T-helper 17 cell (primary cell): ENCODE measurements at places on chromosomes 2 and 18. TPM values are rescaled to one million over a fixed set of nuclear protein-coding genes. Genes with fewer than 3 reads are reported as not detected.

GRCh38 chr2:161123531-161124030, 36.6 kb upstream of the TANK start:
- H3K27me3 ChIP-seq: no peaks in the 10 kb centered on the region
- H3K36me3 ChIP-seq: peaks cover 3% of the 10 kb centered on the region
- H3K27ac ChIP-seq: no peak overlapping the region

Gene CFAP65
- total RNA-seq: not detected

DNA sequence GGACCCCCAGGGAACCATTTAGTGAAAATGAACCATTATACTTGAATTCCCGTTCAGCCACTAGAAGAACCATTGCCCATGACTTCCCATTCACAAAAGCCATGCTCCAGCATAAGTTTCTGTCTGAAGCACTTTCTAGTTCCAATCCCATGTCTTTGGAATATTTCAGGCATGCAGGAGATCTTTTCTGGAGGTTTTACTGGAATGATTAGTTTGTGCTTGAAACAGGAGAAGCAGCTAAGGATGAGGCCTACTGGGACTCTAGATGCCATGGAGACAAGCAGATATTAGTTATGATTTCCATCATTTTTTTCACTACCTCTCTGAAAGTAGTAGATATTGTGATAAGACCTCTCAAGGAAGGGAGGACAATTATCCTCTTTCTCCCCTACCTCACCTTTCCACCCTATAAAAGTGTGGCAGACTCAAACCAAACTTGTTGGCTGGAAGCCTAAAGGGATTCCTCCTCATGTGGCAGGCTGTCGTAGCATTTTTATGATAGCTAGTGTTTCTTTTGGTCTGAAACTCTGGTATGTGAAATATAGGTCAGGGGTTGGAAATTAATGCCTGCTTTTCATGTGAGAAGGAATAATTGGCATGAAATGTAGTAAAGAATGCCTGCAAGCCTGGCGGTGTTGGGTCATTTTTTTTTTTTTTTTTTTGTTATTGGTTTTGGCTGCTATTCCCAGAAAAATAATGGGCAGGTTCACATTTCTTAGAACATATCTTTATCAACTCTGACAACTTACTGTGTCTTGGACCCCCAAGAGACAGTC, 29.3 kb upstream of the MMADHC start:
- no peak overlapping the region for H3K4me3 ChIP-seq
- no peaks in the 10 kb centered on the region for H3K4me1 ChIP-seq
- H3K36me3 ChIP-seq: no peaks in the 10 kb centered on the region

- H3K4me3 ChIP-seq: no peak overlapping the region
- no peaks in the 10 kb centered on the region for H3K36me3 ChIP-seq
Measured at GRCh38 chr2:149860276-149860921, 272.8 kb upstream of the MMADHC start.

- H3K36me3 ChIP-seq: no peaks in the 10 kb centered on the region
- DNase-seq: no peak
- no peaks in the 10 kb centered on the region for H3K27me3 ChIP-seq
- no peak overlapping the region for H3K27ac ChIP-seq
Measured at GRCh38 chr2:156944871-156945270, 312.6 kb upstream of the GALNT5 start.

- no peak for DNase-seq
- no peak overlapping the region for H3K4me3 ChIP-seq
- H3K4me1 ChIP-seq: peaks cover 12% of the 10 kb centered on the region
- peaks cover 15% of the 10 kb centered on the region for H3K36me3 ChIP-seq
Measured at GRCh38 chr2:39733070-39733674, 45.9 kb downstream of the THUMPD2 start.

Gene RAD51AP2
- not detected for total RNA-seq

DNA sequence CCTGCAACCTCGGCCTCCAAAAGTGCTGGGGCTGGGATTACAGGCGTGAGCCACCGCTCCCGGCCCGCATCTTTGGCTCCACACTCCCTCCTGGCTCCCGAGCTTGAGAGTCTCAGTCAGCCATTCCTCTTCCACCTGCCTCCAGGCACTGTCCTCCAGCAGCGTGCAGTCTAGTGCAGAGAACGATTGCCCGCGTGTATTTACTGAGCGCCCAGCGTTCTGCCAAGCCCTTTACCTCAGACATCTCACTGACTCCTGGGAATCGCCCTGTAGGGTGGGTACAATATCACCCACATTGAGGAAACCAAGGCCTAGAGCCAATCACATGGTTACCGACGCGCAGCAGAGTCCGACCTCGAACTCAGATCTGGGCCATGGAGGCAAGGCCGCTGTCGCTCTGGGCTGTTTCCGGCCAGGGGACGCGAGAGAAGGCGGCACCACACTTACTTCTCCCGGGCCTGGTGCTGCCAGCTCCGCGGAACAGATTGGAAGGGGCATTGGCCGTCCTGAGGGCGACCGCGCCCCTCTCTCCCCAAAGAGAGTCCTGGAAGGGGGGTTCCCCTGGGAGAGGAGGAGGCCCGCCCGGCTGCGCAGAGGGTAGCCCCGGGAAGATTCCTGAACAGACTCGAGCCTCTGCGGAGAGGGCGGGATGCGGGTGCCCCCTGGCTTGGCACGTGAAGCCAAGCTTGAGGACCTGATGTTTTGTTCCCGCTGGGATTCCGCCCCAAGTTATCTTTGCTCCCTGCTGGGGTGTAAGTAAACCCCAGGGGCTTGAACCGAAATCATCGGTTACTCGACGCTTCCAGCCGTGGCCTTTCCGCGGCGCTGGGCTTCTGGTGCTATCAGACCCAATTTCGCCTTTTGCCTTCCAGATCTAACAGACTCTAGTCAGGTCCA, 5.2 kb upstream of the DLX2 start:
- H3K4me1 ChIP-seq: peaks cover 26% of the 10 kb centered on the region
- DNase-seq: no peak
- H3K27me3 ChIP-seq: peaks cover 66% of the 10 kb centered on the region
- H3K27ac ChIP-seq: peak overlapping the region; percentile 14
- H3K36me3 ChIP-seq: peaks cover 2% of the 10 kb centered on the region

- no peak overlapping the region for H3K4me3 ChIP-seq
- no peak for DNase-seq
- peaks cover 94% of the 10 kb centered on the region for H3K27me3 ChIP-seq
- no peak overlapping the region for H3K27ac ChIP-seq
- H3K36me3 ChIP-seq: peaks cover 2% of the 10 kb centered on the region
- peaks cover 3% of the 10 kb centered on the region for H3K4me1 ChIP-seq
Measured at GRCh38 chr18:59278793-59279192, 5.5 kb upstream of the RAX start.

Gene EVX2
- total RNA-seq: not detected

DNA sequence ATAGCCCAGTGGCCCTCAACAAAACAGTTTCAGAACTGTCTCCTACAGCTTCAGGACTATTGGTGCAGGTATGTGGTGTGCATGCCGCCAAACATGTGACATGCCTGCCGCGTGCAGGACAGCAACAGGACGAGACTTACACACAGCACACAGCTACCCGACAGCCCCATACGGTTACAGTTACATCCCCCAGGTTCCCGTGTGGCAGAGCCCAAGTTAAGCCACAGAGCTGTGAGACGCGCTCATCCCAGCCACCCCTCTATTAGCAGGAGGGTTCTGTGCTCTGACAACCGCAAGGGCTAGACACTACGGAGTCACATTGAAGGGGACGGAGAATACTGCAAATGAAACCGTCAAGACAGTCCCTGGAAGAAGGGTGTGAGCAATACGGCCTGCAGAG, 16.4 kb upstream of the TUBB6 start:
- H3K36me3 ChIP-seq: peaks cover 6% of the 10 kb centered on the region
- DNase-seq: no peak
- peaks cover 64% of the 10 kb centered on the region for H3K27me3 ChIP-seq

DNA sequence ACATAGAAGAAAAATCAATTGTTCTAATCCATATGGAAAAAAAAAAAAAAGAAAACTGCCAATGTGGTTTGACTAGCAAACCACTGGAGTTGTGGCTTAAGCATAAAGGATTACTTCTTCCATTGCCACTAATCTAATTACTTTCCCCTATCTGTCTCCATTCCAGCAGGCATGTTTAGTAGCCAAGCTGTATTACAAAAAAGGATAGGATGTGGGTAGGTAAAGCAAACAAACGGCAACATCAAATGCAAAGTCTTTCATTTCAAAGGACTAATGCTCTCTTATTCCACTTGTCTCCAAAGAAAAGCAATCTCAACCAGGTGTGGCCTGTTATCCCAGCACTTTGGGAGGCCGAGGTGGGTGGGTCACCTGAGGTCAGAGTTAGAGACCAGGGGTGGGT, 36.5 kb downstream of the SLC8A1 start:
- no peak overlapping the region for H3K27ac ChIP-seq
- H3K36me3 ChIP-seq: no peaks in the 10 kb centered on the region
- no peaks in the 10 kb centered on the region for H3K27me3 ChIP-seq
- H3K4me1 ChIP-seq: no peaks in the 10 kb centered on the region
- H3K4me3 ChIP-seq: no peak overlapping the region

GRCh38 chr2:31770741-31771140, 190.0 kb upstream of the SRD5A2 start:
- H3K27ac ChIP-seq: no peak overlapping the region
- no peak overlapping the region for H3K4me3 ChIP-seq
- H3K4me1 ChIP-seq: no peaks in the 10 kb centered on the region
- H3K36me3 ChIP-seq: peaks cover 6% of the 10 kb centered on the region

Gene SKOR2
- not detected for total RNA-seq

DNA sequence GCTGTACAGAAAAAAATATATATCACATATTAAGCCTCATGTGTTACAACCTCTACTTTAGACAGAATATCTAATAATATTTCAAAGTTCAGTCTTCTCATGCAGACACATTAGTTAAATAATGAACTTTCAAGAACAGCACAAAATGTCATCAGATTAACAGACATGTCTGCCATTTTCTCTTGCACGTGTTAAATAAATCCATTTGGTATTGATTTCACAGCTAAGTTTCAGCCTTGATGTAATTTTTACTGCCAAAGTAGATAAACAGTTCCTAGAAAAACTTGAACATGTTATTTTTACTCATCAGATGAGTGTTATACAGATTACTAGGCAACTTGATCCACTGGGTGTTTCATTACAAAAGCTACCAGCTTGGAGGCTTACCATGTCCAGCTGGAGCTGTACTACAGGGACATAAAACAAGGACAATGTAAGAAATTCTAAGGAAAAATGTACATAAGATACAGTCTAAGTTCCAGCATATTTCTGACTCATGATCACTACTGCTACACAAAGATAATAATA, 290.7 kb upstream of the DDX18 start:
- no peaks in the 10 kb centered on the region for H3K27me3 ChIP-seq
- H3K4me3 ChIP-seq: no peak overlapping the region
- DNase-seq: no peak
- H3K36me3 ChIP-seq: no peaks in the 10 kb centered on the region
- no peak overlapping the region for H3K27ac ChIP-seq

DNA sequence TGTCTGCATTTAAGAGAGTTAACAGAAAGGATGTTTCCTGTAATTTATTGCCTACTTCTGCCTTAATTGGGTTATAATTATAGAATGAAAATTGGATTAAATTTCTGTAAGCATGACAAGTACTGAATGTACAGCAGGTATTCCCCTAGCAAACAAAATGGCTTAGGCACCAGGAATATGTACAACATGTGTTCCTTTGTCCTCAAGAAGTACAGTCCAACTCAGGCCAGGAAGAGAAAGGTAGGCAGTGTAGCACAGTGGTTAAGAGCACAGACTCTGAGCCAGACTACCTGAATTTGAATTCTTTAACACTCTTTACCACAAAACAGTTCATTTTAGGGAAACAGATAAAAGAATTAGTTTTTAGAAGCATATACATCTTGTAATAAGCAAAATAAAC, 43.1 kb downstream of the COX7A2L start:
- H3K27me3 ChIP-seq: no peaks in the 10 kb centered on the region
- no peak overlapping the region for H3K4me3 ChIP-seq
- H3K36me3 ChIP-seq: peaks cover 12% of the 10 kb centered on the region
- H3K4me1 ChIP-seq: peaks cover 40% of the 10 kb centered on the region
- DNase-seq: no peak

Gene IL36B
- total RNA-seq: not detected
